Chondrocyte (in vitro differentiated cells): ENCODE measurements at places on chromosomes 1 and 21.

GRCh38 chr21:46051379-46051770, 46.5 kb upstream of the COL6A2 start:
- no peaks in the 10 kb centered on the region for H3K36me3 ChIP-seq
- H3K27ac ChIP-seq = no peak overlapping the region
- no peak for DNase-seq
- no peak overlapping the region for H3K4me3 ChIP-seq

DNA sequence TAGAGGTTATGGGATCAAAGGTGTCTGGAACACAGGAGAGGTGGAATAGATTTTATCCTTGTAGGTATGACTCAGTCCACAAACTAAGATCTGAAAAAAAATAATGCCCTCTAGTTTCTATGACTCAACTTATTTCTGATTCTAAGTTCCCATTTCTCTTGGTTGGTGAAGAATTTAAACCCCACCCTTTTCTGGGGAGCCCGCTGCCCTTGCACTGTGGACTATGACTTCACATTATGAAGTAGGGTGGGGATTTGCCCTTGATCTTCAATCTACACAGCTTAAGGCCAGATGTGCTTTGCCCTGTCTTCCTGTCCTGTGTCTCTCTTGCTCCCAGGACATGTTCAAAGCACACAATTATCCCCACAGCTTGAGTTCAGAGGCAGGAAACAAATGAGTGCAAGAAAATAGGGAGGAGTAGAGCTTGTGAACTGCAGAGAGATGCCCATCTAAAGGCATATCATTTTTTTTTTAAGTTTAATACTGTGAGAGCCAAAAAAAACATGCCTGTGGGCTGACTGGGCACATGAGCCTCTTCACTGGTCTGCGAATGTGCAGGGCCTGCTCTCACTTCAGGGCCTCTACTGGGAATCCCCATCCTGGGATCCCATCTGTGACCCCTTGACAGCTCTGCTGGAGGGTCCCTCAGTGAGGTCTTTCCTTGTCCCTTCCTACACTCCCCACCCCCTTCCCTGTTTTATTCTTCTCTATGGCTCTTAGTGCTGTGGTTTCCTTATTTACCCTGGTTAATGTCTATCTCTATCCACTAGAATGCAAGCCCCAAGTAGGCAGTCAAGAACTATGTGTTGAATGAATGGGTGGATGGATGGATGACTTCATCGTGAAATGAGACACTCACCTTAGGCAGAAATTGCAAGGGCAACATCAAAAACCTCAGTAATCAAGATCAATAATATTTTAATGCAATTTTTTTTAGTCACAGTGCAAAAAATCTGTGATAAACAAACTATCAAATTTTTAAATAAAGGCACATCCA, 61.5 kb downstream of the CD58 start:
- H3K4me3 ChIP-seq = peak overlapping the region; percentile 8
- no peaks in the 10 kb centered on the region for H3K27me3 ChIP-seq
- H3K4me1 ChIP-seq = peaks cover 30% of the 10 kb centered on the region
- peak overlapping the region; percentile 98 for H3K27ac ChIP-seq
- peaks cover 2% of the 10 kb centered on the region for H3K36me3 ChIP-seq

- DNase-seq = no peak
- no peak overlapping the region for H3K27ac ChIP-seq
- no peak overlapping the region for H3K4me3 ChIP-seq
- peaks cover 19% of the 10 kb centered on the region for H3K4me1 ChIP-seq
- H3K27me3 ChIP-seq = peaks cover 14% of the 10 kb centered on the region
- no peaks in the 10 kb centered on the region for H3K36me3 ChIP-seq
Observed at GRCh38 chr1:117754061-117754969, 148.5 kb downstream of the TENT5C start.

DNA sequence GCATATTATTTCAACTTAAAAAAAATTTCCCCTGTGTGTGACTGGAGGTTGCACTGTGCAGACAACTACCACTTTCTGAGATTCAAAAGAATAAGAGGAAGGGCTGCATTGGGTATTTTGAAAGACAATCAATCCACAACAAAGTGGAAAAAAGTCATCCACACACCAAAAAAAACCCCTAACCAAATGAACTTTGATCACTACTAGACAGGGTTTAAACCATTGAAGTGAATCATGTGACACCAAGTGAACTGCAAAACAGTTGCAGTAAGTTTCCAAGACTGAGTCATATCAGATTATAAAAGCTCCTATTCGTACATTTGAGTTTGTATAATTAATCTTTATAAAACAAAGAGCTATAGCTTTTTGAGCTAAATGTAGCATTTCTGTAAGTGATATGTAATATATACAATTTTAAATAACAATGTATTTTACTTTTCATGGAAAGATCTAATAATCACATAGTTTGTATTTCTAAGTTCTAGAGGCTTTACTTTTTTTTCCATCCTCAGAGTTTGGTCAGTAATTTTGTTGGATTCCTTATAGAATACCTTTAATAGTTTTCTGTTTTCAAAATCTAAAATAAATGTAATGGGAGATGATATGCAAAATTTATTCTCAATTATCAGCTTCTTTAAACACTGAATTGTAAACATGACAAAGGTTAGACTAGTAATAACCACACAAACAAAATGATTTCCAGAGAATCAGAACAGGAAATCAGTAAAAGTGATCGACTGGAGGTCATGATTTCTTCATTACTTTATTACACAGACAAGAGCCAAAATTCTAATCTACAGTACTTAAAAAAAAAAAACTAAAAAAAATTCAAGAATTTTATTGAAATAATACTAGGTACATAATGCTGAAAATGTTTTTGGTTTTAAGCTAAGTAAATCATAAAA, 50.5 kb upstream of the GFI1 start:
- H3K4me3 ChIP-seq = no peak overlapping the region
- H3K27ac ChIP-seq = peak overlapping the region; percentile 12
- DNase-seq = no peak
- H3K27me3 ChIP-seq = no peaks in the 10 kb centered on the region
- no peaks in the 10 kb centered on the region for H3K4me1 ChIP-seq

GRCh38 chr1:198465201-198466144, 75.0 kb downstream of the ATP6V1G3 start:
- no peak overlapping the region for H3K4me3 ChIP-seq
- peak overlapping the region; percentile 29 for H3K27ac ChIP-seq

DNA sequence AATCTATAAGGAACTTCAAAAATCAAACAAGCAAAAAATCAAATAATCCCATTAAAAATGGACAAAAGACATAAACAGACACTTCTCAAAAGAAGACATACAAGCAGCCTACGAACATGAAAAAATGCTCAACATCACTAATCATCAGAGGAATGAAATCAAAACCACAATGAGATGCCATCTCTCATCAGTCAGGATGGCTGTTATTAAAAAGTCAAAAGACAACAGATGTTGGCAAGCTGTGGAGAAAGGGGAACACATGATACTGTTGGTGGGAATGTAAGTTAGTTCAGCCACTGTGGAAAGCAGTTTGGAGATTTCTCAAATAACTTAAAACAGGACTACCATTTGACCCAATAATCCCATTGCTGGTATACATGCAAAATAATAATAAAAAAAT, 226.4 kb downstream of the S1PR1 start:
- H3K27me3 ChIP-seq = no peaks in the 10 kb centered on the region
- H3K4me3 ChIP-seq = no peak overlapping the region
- H3K27ac ChIP-seq = no peak overlapping the region
- H3K4me1 ChIP-seq = no peaks in the 10 kb centered on the region
- no peaks in the 10 kb centered on the region for H3K36me3 ChIP-seq

DNA sequence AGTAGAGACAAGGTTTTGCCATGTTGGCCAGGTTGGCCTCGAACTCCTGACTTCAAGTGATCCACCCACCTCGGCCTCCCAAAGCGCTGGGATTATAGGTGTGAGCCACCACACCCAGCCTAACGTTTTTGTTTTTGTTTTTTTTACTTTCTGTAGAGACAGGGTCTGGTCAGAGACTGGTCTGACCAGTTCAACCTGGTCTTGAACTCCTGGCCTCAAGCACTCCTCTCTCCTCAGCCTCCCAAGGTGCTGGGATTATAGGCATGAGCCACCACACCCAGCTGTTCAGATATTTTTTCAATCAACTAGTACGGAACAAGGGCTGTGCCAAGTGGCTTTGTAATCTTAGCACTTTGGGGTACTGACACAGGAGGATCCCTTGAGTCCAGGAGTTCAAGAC, 209.5 kb downstream of the RERE start:
- H3K4me3 ChIP-seq = no peak overlapping the region
- H3K4me1 ChIP-seq = peaks cover 9% of the 10 kb centered on the region
- H3K27ac ChIP-seq = no peak overlapping the region
- no peak for DNase-seq
